Neural crest cell (in vitro differentiated cells): ENCODE measurements at places on chromosomes 2 and 18. TPM values are rescaled to one million over a fixed set of nuclear protein-coding genes. Genes with fewer than 3 reads are reported as not detected.
A peak's percentile ranks its signal among the peaks of the same experiment; 100 is the strongest.

DNA sequence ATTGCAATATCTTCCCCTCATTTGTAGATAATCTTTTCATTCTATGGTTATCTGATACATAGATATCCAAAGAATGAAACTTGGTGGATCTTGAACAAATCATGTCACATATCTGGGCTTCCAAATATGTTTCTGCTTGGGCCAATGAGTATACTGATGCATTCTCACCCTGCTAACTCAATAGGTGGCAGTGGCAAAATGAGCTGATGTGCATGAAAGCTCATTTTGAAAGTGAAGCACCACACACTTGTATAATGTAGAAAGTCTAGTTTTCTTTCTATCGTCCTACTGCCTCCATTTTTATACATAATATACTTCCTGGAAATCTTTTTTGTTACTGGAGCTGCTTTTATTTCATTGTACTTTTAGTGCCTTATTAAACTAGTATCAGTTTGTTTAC is 208.2 kb downstream of the PRKCE start:
- H3K4me3 ChIP-seq, result no peak overlapping the region
- peaks cover 55% of the 10 kb centered on the region for H3K4me1 ChIP-seq
- no peak overlapping the region for H3K27ac ChIP-seq
- H3K36me3 ChIP-seq, result no peaks in the 10 kb centered on the region

GRCh38 chr2:38201784-38202183 is 125.8 kb upstream of the CYP1B1 start:
- H3K27ac ChIP-seq, result no peak overlapping the region
- H3K4me1 ChIP-seq, result peaks cover 10% of the 10 kb centered on the region
- DNase-seq, result no peak
- H3K27me3 ChIP-seq, result peaks cover 3% of the 10 kb centered on the region
- H3K36me3 ChIP-seq, result no peaks in the 10 kb centered on the region

DNA sequence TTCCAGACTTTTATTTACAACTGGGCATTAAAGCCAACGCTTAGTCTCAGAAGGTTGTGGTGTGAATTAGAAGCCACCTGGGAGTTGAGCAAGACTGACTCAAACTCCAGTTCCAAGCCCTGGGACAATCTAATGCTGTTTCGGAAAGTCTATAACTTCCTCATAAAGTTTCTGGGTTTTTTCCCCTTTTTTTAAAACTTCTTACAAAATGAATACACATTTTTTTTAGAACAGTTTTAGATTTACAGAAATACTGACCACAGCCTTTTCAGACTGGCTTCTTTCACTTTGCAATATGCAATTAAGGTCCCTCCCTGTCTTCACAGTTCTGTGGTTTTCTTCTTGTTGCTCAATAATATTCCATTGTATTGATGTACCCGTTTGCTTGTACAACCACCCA is 115.9 kb upstream of the TWIST2 start:
- H3K36me3 ChIP-seq, result no peaks in the 10 kb centered on the region
- no peak overlapping the region for H3K4me3 ChIP-seq
- DNase-seq, result no peak
- H3K4me1 ChIP-seq, result peaks cover 11% of the 10 kb centered on the region
- H3K27me3 ChIP-seq, result no peaks in the 10 kb centered on the region

Gene UGT1A4
- total RNA-seq, result not detected in 2 replicates

Gene CNDP1
- 0.56 and 0.59 TPM in 2 replicates for total RNA-seq

DNA sequence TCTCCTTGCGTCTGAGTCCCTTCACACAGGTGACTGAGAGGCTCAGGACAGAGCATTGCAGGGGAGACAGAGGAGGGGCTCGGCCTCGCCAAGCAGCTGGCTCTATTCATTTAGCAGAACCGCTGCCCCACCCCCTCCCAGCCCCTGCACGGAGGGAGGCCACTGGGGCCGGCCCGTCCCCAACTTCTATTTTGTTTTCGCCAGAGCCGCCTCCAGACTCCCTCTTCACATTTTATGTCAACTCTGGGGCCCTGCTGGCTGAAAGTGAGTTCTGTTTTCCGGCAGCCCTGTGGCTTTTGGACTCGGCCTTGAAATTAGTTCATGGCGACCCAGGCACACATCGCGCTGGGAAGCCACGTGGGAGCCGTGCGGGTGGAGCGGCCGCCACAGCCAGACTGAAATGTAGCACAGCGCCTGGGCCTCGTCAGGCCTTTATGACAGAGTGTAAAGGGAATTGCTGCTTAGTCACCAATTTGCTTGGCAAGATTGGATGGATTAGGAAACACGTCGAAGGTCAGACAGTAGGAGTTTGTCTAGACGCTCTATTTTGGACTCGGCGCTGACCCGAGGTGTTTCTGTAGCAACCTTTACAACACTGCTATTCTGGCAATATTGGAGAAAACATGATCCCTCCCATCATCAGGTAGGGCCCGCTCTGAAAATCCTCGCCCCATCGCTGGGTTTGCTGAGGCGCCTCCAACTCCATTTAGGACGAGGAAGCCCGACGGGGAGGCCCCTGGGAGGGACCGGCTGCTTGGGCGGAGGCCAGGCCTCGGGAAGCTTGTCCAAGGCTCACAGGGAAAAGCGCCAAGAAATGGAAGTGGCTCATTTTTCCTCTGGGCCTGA is 90.7 kb upstream of the CTDP1 start:
- no peaks in the 10 kb centered on the region for H3K36me3 ChIP-seq
- peak overlapping the region; percentile 89 for H3K27ac ChIP-seq
- no peak for DNase-seq
- peaks cover 15% of the 10 kb centered on the region for H3K27me3 ChIP-seq
- H3K4me1 ChIP-seq, result peaks cover 10% of the 10 kb centered on the region
- no peak overlapping the region for H3K4me3 ChIP-seq

Gene CAPN13
- not detected in 2 replicates for total RNA-seq

DNA sequence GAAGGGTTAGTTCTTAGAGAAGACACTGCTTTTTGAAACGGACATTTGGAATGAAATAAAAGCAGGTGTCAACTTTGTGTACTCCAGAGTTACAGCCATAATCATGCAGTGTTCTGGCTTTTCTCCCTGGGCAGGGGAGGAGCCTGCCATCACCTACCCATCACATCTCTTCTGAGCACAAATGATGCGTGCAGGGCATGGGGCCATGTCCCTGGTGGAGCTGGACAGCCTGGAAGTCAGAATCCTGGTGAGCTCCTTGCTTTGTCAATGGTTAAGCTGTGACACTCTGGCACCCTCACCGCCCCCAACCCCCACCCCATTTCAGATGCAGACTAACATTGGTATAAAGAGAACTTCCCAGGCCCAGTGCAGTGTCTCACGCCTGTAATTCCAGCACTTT is 53.1 kb downstream of the PDCL3 start:
- no peak overlapping the region for H3K4me3 ChIP-seq
- H3K36me3 ChIP-seq, result peaks cover 2% of the 10 kb centered on the region
- no peaks in the 10 kb centered on the region for H3K27me3 ChIP-seq
- no peaks in the 10 kb centered on the region for H3K4me1 ChIP-seq
- no peak overlapping the region for H3K27ac ChIP-seq

DNA sequence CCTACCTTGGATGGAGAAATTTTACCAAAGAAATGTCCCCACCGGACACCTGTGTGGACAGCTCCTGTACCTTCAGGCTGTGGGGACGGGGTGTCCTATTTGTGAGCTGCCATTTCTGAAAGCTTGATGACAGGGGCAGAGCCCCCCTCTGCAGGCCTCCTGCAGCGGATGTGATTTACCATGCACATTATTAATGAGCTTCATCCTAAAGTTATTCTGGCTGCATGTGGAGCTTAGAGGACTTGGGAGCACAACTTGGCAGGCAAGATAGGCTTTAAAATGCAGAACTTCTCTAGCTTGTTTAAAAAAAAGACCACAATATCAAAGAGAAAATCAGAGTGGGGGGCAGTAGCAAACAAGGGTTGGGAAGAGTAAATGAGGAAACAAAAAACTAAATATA is 350.0 kb upstream of the KLHL29 start:
- H3K27ac ChIP-seq, result no peak overlapping the region
- H3K4me3 ChIP-seq, result no peak overlapping the region
- no peaks in the 10 kb centered on the region for H3K27me3 ChIP-seq
- H3K4me1 ChIP-seq, result peaks cover 40% of the 10 kb centered on the region
- DNase-seq, result no peak

Gene TGIF1
- total RNA-seq, result 49.1 and 57.9 TPM in 2 replicates

GRCh38 chr18:35639296-35639695 is 57.8 kb downstream of the GALNT1 start:
- H3K27ac ChIP-seq, result no peak overlapping the region
- peaks cover 44% of the 10 kb centered on the region for H3K36me3 ChIP-seq
- H3K4me3 ChIP-seq, result no peak overlapping the region
- no peak for DNase-seq
- H3K4me1 ChIP-seq, result no peaks in the 10 kb centered on the region

DNA sequence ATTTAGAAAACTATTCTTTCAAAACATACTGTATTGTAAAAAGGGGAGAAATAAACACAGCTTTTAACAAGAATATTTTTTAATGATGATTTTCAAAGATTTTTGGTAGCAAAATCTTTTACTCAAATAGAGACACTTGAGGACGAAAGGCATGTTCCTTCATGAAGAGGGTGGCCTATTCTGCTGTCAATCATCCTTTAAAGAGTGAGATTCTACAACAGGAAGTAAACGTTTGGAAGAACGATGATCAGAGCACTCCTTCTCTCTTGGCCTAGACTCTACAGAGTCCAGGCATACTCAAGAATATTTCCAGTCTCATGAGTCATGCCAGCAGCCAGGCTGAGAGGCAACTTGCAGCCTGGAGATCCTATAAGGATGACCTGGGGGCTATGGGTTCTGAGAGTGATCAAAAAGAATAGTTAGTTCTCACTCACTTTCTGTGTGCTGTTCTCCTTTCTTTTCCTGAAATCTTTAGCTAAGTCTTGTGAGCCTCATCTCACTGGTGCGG is 62.4 kb upstream of the TCF4 start:
- H3K4me3 ChIP-seq, result no peak overlapping the region
- H3K4me1 ChIP-seq, result no peaks in the 10 kb centered on the region
- H3K27me3 ChIP-seq, result no peaks in the 10 kb centered on the region
- no peaks in the 10 kb centered on the region for H3K36me3 ChIP-seq
- no peak for DNase-seq

GRCh38 chr2:170201275-170201674 is 23.3 kb downstream of the MYO3B start:
- peaks cover 40% of the 10 kb centered on the region for H3K4me1 ChIP-seq
- H3K27ac ChIP-seq, result peak overlapping the region; percentile 67
- peaks cover 4% of the 10 kb centered on the region for H3K27me3 ChIP-seq
- H3K36me3 ChIP-seq, result no peaks in the 10 kb centered on the region
- H3K4me3 ChIP-seq, result no peak overlapping the region
- no peak for DNase-seq

Gene TNS1
- 11.3 and 14.5 TPM in 2 replicates for total RNA-seq

DNA sequence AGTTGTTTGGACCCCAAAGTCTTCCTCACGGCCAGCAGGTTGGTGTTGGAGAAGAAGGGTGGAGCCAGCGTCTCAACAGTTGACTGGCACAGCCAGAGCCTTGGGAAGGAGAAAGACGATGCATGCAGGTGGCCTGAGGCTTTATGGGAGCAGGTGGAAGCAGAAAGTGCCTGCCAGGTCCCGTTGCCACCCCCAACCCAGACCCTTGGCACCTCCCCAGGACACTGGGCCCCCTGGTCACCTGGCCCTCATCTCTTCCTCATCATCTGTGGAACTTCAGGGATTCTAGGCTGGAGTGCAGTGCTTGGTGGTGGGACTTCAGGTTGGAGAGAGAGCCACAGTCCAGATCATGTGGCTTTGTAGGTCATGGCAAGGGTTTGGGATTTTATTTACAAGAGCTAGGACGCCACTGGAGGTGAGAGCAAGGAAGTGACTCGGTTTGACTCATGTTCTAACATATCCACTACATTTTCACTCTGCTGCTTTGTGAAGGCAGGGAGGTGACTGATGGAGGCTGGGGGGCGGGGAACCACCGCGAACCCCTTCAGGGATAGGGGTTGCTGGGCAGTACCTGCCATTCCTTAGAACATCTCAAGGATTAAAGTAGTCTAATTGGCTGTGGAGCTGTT is 62.5 kb upstream of the B3GNT7 start:
- H3K4me3 ChIP-seq, result no peak overlapping the region
- H3K27me3 ChIP-seq, result no peaks in the 10 kb centered on the region
- H3K36me3 ChIP-seq, result peaks cover 33% of the 10 kb centered on the region

Gene SLC23A3
- total RNA-seq, result 0.34 and 1.5 TPM in 2 replicates

- H3K4me3 ChIP-seq, result no peak overlapping the region
- peaks cover 20% of the 10 kb centered on the region for H3K4me1 ChIP-seq
- H3K27ac ChIP-seq, result peak overlapping the region; percentile 54
- no peak for DNase-seq
- H3K27me3 ChIP-seq, result no peaks in the 10 kb centered on the region
Measured at GRCh38 chr2:144249035-144249637, 270.8 kb downstream of the ZEB2 start.

DNA sequence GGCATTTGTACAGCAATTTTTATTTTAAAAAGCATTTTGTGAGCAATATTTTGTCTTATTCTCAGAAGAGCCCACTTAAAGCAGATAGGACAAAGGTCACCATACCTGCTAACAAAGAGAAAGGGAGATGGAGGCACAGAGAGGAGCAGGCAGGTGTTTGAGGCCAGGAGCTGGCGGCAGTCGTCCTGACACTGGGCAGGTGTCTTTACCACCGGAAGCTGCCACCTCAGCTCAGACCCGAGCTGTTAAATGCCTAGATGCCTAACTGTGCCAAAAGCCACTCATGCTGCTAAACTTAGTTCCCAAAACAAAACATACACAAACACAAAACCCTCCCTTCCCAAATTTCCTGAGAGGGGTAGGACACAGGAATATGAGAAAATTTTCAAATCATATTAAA is 120.9 kb downstream of the CNTNAP5 start:
- no peaks in the 10 kb centered on the region for H3K27me3 ChIP-seq
- no peaks in the 10 kb centered on the region for H3K4me1 ChIP-seq
- H3K27ac ChIP-seq, result no peak overlapping the region

- no peak overlapping the region for H3K4me3 ChIP-seq
- H3K36me3 ChIP-seq, result no peaks in the 10 kb centered on the region
Measured at GRCh38 chr2:4903656-4904348, 788.4 kb upstream of the SOX11 start.

Gene SDC1
- 81.0 and 85.4 TPM in 2 replicates for total RNA-seq

Gene METTL5
- total RNA-seq, result 55.1 and 55.7 TPM in 2 replicates

Gene CD302
- 1.0 TPM in 2 replicates for total RNA-seq

- H3K36me3 ChIP-seq, result no peaks in the 10 kb centered on the region
Measured at GRCh38 chr2:129319422-129319717, 660.1 kb upstream of the RAB6C start.

DNA sequence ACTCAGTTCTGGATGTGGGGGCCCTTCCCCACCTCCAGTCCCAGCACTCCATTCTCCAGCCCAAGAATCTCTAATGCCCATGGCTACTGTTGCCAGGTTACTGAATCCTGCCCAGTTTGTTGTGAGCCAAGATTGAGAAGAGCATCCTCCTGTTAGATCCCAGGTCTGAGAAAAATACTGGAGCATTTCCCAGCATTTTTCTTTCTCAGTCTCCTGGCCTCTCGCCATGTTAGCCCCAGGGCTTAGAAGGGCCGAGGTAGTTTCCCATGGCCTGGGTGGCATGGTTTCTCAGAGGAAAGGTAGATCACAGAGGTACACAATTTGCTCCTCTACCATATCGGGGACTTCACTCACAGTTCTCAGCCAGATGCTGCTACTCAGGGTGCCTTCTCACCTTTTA is 135.7 kb downstream of the OTX1 start:
- H3K27ac ChIP-seq, result no peak overlapping the region
- no peak overlapping the region for H3K4me3 ChIP-seq
- no peak for DNase-seq
- peaks cover 5% of the 10 kb centered on the region for H3K4me1 ChIP-seq
